ENCODE measurements at places on chromosomes 3 and 15. TPM values are rescaled to one million over a fixed set of nuclear protein-coding genes. Genes with fewer than 3 reads are reported as not detected.

- H3K27me3 ChIP-seq: no peaks in the 10 kb centered on the region
- no peaks in the 10 kb centered on the region for H3K4me1 ChIP-seq
- no peak overlapping the region for H3K27ac ChIP-seq
- H3K36me3 ChIP-seq: no peaks in the 10 kb centered on the region
- no peak for DNase-seq
These were observed 92.0 kb downstream of the ZNF609 start for GRCh38 chr15:64552281-64552948.

DNA sequence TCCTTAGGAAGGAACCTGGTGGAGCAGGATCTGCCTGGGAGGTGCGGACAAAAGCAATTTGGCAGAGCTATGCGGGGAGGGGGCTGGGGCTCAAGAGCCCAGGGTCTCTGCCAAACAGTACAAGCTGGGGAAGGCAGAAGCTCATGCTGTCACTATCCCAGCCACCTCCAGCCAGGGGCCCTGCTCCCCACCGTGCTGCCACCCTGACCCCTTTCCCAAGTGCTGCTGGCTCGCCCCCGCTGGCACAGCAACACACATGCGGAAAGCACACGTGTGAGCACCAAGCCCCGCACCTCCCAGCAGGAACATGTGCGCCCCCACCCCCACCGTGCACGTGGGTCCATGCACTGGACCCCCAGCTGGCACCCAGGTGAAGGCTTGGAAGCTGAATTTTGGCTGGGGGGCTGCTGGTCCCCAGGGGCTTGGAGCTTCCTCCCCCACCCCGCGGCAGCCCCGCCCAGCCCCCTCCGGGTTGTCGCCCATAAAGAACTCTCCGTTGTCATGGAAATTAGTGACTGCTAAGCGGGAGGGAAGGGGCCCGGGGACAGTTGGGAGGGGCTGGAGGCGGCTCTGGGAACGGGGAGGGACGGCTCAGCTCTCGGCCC, 742 bp downstream of the CAMKV start:
- H3K4me1 ChIP-seq: peaks cover 19% of the 10 kb centered on the region
- H3K36me3 ChIP-seq: no peaks in the 10 kb centered on the region
- H3K27me3 ChIP-seq: peaks cover 26% of the 10 kb centered on the region
- DNase-seq: no peak
- H3K27ac ChIP-seq: no peak overlapping the region

GRCh38 chr3:168782193-168782592, 686.5 kb upstream of the GOLIM4 start:
- H3K27ac ChIP-seq: no peak overlapping the region
- no peak for DNase-seq
- no peaks in the 10 kb centered on the region for H3K36me3 ChIP-seq

GRCh38 chr3:56957522-56957921, 102.9 kb upstream of the SPATA12 start:
- no peak overlapping the region for H3K4me3 ChIP-seq
- no peaks in the 10 kb centered on the region for H3K4me1 ChIP-seq
- no peak for DNase-seq
- H3K27ac ChIP-seq: no peak overlapping the region
- H3K27me3 ChIP-seq: no peaks in the 10 kb centered on the region

GRCh38 chr3:171306631-171307030, 153.6 kb downstream of the TNIK start:
- no peaks in the 10 kb centered on the region for H3K27me3 ChIP-seq
- peak overlapping the region; percentile 78 for H3K27ac ChIP-seq
- DNase-seq: peak; percentile 31
- no peaks in the 10 kb centered on the region for H3K36me3 ChIP-seq
- no peak overlapping the region for H3K4me3 ChIP-seq

DNA sequence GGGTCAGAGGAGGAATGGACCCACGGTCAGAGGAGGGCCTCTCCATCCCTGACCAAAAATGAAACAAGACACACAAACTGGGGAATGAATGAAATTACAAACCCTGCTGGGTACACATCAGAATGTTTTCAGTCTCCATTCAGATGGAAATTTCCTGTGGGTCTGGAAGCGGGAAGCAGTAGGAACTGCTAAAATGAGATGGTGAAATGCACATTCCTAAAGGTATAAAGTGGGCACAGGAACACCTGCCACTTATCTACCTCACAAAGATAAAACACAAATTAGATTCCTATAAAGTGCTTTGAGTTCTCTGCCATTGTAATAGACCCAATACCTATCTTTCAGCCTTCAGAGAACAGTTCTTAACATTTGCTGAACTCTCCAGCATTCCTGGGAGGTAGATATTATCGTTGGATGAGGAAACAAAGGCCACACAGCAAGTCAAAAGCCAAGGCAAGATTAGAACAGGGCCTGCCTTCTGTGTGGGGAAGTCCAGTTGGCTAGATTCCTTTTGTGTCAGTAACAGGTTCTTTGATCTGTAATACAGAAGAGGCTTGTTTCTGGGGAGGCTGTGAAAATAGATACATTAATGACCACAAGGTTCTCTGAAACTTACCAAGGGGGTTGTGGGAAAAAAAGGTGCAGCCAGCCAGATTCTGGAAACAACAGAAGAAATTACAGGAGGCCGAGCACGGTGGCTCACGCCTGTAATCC, 98.4 kb downstream of the IGF2BP2 start:
- H3K27me3 ChIP-seq: no peaks in the 10 kb centered on the region
- H3K36me3 ChIP-seq: no peaks in the 10 kb centered on the region
- H3K4me3 ChIP-seq: no peak overlapping the region
- no peak overlapping the region for H3K27ac ChIP-seq
- no peak for DNase-seq

DNA sequence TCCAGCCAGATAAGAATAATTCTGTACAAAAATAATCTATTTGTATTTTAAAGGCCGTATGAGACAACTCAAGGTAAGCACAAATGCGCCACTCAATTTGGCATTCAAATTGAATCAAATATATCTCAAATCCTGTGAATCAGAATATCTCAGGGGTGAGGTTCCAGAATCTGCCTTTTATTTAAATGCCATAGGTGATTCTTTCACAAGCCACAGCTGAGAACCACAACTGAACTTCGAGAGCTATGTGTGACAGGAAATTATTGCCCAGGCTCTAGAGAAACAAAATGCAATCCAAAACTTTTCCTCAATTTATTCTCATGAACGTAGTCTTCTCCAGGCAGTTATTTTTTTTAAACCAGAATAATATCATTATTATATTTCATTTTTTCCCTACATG, 11.9 kb downstream of the ATP8B4 start:
- H3K27ac ChIP-seq: no peak overlapping the region
- DNase-seq: no peak
- H3K4me1 ChIP-seq: no peaks in the 10 kb centered on the region

DNA sequence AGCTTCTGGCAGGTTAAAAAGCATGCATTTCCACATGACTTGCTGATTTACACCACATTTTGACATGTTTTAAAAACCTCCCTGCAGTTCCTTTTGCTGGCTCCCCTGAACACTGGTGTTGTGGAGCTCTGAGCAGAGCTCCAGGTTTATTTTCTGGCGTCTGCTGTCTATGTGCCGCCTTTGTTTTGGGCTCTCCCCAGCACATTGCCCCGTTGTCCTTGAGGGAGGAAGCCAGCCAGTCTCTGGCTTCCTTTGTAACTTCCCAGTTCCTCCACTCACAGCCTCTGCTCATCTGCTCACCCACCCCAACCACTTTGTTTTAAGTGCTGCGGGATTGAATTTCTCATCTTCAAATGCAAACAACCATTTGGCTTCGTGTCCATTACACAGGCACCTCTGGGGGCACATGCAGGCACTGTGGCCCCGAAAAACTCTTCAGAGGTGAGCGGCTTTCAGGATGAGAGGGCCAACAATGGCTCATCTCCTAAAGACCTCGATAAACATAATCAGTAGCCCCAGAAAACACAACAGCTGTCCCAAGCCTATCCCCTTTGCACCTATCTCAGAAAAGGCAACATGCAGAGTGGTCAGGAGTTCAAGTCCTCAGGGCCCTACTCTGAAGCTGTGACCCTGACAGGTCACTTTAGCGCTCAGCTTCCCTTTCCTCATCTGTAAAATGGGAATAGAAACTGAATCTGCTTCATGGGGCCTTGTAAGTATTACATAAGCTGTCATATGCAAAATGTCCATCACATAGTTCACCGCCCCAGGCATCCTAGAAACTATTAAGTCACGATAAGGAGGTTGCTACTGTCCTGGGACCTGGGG, 1.3 kb upstream of the MEF2A start:
- H3K27ac ChIP-seq: peak overlapping the region; percentile 99
- peak; percentile 58 for DNase-seq
- H3K4me3 ChIP-seq: peak overlapping the region; percentile 50
- H3K27me3 ChIP-seq: no peaks in the 10 kb centered on the region

GRCh38 chr15:29204369-29204755, 65.3 kb downstream of the NSMCE3 start:
- H3K4me1 ChIP-seq: no peaks in the 10 kb centered on the region
- no peaks in the 10 kb centered on the region for H3K27me3 ChIP-seq
- H3K36me3 ChIP-seq: no peaks in the 10 kb centered on the region

GRCh38 chr15:69021895-69022294, 7.4 kb downstream of the NOX5 start:
- H3K27ac ChIP-seq: no peak overlapping the region
- no peak overlapping the region for H3K4me3 ChIP-seq
- H3K27me3 ChIP-seq: no peaks in the 10 kb centered on the region
- no peaks in the 10 kb centered on the region for H3K4me1 ChIP-seq

DNA sequence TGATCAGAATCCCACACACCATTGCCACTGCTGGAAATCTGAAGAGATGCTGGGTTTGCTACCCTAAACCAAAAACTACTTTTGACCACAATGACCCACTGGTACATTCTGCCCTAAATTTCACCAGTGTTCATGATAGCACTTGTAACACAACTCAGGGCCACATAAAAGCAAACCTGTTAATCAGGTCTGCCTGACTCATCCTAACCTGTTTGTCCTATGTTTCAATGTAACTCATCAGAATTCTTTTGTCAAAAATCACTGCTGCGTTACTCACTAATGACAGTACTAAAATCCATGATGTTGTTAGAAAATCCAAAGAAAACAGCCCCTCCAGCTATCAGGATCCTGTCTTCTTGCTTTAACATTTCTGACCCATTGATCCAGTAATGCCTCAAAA, 55.6 kb upstream of the XCR1 start:
- no peaks in the 10 kb centered on the region for H3K27me3 ChIP-seq
- H3K27ac ChIP-seq: no peak overlapping the region
- no peak overlapping the region for H3K4me3 ChIP-seq
- DNase-seq: no peak

DNA sequence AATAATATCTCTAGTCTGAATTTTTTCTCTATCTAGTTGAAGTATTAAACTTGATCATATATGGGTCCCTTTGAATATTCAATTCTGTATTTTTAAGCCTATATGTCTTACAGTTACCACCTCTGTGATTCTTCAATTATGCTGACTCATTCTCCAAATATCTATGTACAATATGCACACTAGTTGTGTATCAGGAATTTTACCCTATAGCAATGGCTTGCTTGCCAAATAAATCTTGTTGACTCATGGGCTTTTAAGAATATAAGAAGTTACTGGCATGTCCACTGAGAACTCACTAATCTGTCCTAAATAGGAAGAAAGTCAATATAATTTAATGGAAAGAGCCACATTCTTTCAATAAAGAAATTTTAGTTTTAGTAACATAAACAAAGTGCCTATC, 656.3 kb downstream of the RBMS3 start:
- peaks cover 14% of the 10 kb centered on the region for H3K4me1 ChIP-seq

DNA sequence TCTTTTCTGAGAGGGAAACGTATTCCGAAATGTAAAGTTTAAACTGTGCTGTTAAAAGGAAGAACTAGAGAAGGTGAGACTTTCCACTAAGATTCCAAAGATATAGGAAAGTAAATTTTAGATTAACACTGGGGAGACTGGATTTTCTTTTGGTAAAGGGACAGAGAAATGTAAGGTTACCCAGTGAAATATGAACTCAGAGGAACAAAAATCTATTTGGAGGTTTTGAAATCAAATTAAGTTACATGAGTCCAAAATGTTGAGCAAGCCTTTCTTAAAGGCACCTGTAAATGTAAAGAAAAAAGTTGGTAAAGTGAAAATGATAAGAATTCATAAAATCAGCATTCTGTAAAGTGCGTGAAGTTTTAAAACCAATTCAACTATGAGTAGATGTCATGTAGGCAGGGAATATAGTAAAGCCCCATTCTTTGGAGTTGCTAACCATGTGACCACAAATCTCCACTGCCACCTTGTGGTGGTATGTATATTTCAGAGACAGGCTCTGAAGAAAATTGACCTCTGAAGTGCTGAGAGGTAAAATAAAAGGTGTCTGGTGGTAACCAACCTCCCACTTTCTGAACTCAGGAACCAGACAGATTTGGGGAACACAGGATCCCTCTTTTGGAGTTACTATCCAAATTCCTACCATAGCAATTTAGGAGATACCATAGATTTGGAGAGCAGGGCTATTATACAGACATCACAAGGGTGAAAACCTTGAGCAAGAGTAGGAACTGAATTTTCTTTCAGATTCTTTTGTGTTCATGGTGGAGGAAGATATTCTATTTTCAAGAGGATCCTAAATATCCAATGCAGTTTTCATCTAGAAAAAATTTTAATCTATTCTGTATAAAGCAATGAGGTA, 215.3 kb downstream of the ROBO2 start:
- H3K27ac ChIP-seq: no peak overlapping the region
- no peak for DNase-seq
- H3K27me3 ChIP-seq: no peaks in the 10 kb centered on the region
- H3K36me3 ChIP-seq: no peaks in the 10 kb centered on the region

DNA sequence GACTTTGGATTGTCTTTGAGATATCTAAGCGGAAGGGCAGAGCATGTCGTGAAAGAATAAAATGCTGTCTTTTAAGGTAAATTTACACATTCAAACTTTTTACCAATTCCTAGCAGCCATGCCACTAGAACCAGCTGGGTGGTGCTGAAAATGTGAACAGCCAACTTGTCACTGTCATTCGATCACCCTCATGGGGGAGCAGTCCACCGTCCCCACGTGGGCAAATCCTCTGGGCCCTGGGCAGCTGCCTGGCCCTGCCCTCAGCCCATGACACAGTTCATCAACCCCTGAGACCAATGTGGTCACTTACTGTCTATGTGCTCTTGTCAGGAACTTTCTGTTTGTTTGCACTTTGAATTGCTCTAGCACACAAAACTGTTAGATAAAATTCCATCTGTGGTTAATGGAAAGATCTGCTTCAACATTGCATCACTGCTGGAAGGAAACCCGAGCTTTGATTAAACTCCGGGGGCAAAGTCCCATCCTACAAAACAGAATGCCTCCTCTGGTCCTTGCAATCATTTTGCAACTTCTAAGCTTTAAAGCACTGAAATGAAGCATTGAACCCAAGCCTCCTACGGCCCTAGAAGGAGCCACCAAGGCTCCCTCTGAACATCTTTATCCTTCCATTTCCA, 50.1 kb downstream of the PCSK6 start:
- H3K27me3 ChIP-seq: no peaks in the 10 kb centered on the region
- peaks cover 11% of the 10 kb centered on the region for H3K4me1 ChIP-seq
- peaks cover 5% of the 10 kb centered on the region for H3K36me3 ChIP-seq
- peak overlapping the region; percentile 11 for H3K27ac ChIP-seq
- H3K4me3 ChIP-seq: no peak overlapping the region
- no peak for DNase-seq

Gene TMEM89
- not detected for total RNA-seq

Gene TNFAIP8L3
- 0.75 TPM for total RNA-seq

Gene TP63
- 26.8 TPM for total RNA-seq

Gene TUSC7
- not detected for total RNA-seq

All from gastrocnemius medialis (tissue), 4 donors.